ENCODE measurements at places on chromosomes 5 and 9.

- no peak for DNase-seq
Measured at GRCh38 chr9:111190347-111190746, 139.7 kb downstream of the OR2K2 start.

DNA sequence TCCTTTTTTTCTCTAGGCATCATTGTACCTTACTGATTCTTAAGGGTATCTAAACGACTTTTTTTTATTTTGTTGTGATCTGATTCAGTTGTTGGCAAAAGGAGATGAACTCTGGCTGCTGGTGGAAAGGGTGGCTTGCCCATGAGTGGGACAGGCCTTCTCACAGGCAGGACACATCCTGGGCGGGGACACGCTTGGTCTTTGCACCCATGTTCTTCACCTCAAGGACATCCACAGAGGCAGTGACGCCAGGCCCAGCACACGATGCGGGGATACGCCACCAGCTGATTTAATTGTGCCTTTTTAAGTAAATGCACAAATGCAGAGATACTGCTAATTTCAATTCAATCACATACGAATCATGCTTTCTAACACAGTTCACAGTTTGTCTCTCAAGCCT, 208.1 kb downstream of the FANCC start:
- no peak for DNase-seq

DNA sequence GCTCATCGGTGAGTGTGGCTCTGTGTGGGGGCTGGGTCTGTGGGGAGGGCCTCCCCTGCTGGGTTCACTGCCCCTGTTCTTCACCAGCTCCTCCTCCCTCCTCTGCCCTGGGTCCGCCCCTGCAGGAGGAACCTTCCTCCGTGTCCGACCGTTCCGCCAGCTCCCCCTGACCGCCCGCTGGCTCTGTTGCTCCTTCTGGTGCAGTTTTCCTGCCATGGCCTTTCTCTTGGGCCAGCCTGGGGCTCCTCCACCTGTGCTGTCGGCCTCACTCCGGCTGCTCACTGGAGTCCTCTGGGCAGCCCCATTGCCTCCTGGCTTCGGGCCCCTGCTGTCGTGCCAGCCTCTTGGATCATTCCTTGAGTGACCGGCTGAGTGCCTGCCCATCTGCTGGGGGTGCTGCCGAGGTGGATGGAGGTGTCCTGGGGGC, 12.3 kb downstream of the RNU6ATAC start:
- no peak for DNase-seq

DNA sequence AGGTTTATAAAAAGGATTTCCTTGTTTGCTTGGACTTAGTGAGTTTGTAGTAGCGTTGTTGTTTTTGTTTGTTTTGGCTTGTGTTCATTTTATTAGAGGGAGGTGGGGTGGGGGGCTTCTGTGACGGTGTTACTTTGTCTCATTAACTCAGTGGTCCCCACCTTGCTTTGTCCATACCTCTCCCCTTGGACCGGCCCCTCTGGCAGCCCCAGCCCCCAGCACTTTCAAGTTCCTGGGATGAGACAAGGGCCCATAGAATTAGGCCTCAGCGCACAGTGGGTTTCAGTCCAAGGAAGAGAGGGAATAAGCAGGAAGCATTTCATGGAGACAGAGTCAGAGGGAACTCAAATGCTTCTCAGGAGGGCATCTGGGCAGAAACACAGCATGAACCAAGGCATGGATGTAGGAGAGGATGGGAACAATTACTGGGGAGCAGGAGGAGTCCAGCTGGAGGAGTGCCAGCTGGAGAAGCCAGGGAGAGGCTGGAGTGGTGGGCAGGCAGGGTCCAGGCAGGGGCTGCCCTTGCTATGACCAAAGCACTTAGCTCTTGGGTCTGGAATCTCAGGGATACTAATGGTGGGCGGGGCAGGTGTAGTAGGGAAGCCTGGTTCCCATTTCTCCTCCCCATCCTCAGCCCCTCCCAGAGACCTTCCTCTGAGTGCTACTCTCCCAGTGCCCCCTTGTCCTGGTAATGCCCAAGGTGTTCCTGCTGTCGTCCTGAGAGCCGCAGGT, 23.5 kb upstream of the ENHO start:
- no peak for DNase-seq

- DNase-seq = no peak
Measured at GRCh38 chr9:127109212-127109711, 13.2 kb downstream of the ANGPTL2 start.

- DNase-seq = no peak
Measured at GRCh38 chr9:82367929-82368328, 379.4 kb downstream of the SPATA31D1 start.

GRCh38 chr5:36878392-36879082, 2.0 kb downstream of the NIPBL start:
- no peak for DNase-seq

DNA sequence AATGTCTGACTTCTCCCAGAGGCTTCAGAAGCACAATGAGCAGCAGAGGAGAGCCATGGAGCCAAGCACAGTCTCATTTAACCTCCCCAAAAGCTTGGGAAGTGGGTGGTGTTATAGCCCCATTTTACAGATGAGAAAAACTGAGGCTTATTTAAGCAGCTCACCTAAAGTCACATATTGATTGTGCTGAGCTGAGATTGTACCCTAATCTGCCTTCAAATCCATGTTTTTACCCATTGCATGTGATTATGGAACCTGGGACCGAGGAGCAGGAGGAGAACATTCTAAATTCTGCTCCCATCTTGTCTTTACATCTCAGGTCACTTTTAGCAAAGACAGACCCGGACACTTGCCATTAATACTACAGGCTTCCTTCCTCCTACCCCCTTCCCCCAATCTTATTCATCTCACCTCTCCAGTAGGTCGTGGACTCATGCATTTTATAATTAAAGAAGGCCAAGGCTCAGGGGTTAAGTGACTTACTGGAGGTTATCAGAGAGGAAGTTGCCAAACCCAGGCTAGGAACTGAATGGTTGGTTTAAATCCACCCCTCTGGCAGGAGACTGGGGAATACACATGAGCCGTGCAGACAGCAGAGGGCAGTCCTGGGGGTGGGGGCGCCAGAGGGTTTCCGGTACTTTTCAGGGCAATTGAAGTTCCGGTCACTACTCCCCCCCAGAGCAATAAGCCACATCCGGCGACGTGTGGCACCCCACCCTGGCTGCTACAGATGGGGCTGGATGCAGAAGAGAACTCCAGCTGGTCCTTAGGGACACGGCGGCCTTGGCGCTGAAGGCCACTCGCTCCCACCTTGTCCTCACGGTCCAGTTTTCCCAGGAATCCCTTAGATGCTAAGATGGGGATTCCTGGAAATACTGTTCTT, 51.0 kb upstream of the IL17B start:
- no peak for DNase-seq

GRCh38 chr5:143629871-143630659, 181.9 kb upstream of the HMHB1 start:
- DNase-seq = no peak

DNA sequence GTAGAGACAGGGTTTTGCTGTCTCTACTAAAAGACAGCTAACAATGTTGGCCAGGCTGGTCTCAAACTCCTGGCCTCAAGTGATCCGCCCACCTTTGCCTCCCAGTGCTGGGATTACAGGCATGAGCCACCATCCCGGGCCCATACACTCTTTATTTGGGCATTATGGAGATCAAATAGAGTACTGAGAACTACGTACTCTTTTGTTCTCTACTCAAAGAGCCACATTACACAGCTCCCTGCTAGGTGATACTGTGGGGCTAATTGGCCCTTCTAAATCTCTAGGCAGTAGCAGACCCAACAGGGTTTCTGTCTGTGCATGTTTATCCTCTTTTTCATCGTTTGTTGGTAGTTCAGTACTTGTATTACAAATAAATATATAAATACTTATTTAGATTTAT, 16.1 kb downstream of the CKMT2 start:
- no peak for DNase-seq

- no peak for DNase-seq
Measured at GRCh38 chr9:14212697-14213420, 101.1 kb downstream of the NFIB start.

DNA sequence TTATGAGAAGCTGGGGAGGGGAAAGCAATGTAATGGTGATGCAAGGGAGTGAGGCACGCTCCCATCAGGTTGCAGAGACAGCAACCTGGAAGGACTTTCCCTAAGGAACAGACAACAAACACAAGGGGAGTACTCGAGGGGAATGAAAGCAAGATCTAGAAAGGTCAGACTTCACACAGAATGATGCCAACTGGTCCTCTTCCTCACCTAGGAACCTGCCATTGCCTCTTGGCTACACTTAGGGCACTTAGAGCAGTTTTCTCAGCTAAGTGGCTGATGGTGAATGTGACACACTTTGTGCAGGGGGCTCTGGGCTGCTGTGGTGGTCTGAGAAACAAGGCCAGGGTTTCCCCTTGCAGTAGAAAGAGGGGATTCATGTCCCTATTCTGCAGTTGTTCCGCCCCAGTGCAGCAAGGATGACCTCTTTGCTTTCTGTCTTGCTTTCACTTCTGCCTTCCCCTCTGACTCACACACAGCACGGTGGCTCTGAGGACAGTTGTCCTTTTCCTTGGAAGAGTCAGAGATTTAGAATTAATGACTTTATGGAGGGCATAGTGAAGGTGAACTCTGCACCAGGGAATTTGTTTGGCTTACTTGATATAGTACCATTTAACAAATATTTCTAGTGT, 394.0 kb upstream of the KLF4 start:
- no peak for DNase-seq

GRCh38 chr5:61053937-61054336, 108.3 kb downstream of the SMIM15 start:
- DNase-seq = no peak

- no peak for DNase-seq
Measured at GRCh38 chr5:82745016-82745415, 332.2 kb downstream of the TMEM167A start.

DNA sequence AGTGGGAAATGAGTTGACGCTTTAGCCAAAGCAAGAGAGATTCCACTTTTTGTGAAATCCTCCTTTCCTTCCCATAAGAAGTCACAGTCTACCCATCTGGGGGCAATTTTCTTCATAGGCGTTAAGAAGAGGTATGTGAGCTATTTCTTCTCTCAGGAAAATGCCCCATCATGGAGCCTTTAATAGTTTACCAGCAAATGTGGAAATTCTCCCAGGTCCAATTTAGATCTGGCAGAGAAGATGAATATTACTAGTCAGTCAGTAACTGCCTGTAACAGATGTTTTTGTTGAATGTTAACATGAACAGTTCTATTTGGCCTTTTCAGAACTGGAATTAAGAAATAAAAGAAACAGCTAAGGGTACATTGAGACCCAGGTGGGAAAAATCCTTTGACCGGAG, 156.4 kb upstream of the RFX3 start:
- no peak for DNase-seq

DNA sequence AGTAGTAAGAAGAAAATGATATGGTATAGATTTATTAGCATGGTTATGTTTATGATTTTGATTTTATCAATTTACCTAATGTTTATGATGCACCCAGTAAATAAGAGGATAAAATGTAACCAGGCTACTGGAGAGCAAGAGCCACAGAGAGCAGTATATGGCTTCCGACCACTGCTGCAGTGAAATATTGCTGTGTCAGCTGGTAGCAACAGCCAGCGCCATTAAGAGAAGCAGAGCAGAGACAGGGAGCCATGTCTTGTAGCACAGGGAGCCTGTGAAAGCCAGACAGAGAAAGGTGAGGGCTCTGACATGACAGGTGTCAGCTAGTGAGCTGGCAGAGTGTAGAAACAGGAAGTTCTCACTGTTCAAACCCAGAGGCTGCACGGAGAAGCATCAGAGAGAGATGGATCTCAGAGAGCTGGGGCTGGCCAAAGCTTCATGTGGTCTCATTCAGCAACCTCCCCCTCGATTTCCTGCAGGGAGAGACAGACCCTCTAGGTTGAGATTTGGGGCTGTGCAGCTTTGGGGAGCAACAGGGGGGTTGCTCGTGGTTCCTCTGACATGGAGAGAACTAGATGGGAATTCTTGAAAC, 202.1 kb downstream of the MED10 start:
- no peak for DNase-seq

GRCh38 chr5:124436294-124436693, 310.1 kb downstream of the ZNF608 start:
- DNase-seq = no peak

DNA sequence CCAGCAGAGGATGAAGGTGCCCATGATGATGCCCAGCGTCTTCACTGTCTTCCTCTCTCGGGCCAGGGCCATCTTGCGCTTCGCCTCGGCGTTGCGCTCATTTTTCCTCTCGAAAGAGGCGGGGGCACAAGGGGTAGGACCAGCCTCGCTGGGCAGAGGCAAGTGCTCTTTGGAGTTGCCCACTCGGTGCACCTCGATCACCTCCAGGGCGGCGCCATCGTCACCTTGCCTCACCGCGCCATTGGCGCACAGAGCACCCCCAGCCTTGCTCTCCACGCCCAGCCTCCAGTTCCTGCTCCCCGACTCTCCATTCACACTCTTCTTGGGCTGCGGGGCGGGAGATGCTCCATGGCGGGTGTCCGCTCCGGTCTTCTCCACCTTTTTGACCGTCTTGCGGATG, 1.6 kb downstream of the HTR1A start:
- no peak for DNase-seq
